Stimulated activated CD4-positive, alpha-beta T cell treated with anti-CD3 and anti-CD28 coated beads, TNF-alpha, amount 100 ng/mL, for 24 hours (primary cell): ENCODE measurements at places on chromosomes 6 and 20.
A peak's percentile ranks its signal among the peaks of the same experiment; 100 is the strongest.

- peak; percentile 28 for DNase-seq
These were observed 7.2 kb downstream of the MYLIP start for GRCh38 chr6:16136091-16136490.

- no peak for DNase-seq
These were observed 15.8 kb upstream of the GPR6 start for GRCh38 chr6:109962271-109962670.

GRCh38 chr6:35795453-35796071 is 1.6 kb downstream of the CLPS start:
- no peak for DNase-seq

GRCh38 chr6:26031595-26032339 is 55.5 kb upstream of the HFE start:
- DNase-seq = no peak

- no peak for DNase-seq
These were observed 523.1 kb downstream of the CD83 start for GRCh38 chr6:14640631-14641030.
